RPMI8226 (cell line): ENCODE measurements at places on chromosomes 2 and 18.

DNA sequence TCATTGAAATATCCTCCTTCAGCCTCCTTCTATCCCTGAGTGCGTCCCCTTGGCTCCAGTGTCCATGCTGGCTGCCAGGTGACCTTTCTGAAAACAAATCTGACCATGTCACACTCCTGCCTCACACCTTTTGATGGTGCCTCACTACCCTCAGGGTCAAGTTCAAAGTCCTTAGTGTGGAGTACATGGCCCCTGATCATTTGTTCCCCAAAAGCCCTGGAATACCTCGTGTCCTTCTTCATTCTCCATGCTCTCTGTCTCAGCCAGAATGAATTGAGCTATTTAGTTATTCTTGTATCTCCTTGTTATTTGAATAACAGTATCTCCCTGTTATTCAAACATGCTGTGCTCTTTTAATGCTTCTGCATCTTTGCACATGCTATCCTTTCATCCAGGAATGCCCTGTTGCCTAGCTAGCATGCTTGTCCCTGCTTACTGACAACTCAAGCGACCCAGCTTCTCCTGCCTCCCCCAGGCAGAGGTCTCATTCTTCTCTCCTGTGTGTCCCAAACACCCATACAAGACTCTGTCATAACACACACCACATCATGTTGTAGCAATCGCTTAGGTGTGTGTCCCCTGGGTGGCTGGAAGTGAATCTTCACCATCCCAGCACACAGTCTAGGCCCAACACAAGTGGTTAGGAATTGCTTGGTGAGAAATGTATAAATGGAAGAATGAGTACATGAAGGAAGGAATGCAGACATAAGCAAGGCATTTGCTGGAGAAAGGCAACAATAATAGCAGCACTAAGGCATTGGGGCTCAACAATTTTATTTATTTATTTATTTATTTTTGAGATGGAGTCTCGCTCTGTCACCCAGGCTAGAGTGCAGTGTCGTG lies 144.0 kb downstream of the DDX1 start:
- no peak for DNase-seq

DNA sequence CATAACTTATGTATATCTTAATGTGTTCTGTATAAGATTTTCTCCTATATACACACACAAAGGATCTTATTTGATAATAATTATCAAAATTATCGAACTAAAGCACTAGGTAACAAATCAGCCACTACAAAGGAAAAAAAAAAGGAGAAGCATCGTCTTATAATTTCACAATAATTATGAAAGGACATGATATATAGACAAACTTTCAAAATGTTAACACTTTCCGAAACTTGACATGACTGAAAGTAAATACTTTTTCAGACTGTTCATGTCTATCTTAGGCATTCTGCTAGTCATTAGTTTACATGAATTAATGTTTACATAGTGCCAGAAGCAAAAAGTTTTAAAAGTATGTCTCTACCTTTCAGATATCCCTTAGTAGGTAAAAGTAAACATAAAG lies 7.3 kb upstream of the NR4A2 start:
- DNase-seq: no peak

- no peak for DNase-seq
These were observed 47.9 kb downstream of the LDLRAD4 start for GRCh38 chr18:13266218-13267100.

GRCh38 chr18:57806978-57807285 lies 3.8 kb upstream of the ATP8B1 start:
- no peak for DNase-seq

- no peak for DNase-seq
These were observed 132.0 kb upstream of the MYCN start for GRCh38 chr2:15808204-15808910.

GRCh38 chr2:224757934-224758548 lies 41.9 kb upstream of the CCDC195 start:
- DNase-seq: no peak

GRCh38 chr2:9150568-9150900 lies 56.1 kb upstream of the ASAP2 start:
- no peak for DNase-seq

DNA sequence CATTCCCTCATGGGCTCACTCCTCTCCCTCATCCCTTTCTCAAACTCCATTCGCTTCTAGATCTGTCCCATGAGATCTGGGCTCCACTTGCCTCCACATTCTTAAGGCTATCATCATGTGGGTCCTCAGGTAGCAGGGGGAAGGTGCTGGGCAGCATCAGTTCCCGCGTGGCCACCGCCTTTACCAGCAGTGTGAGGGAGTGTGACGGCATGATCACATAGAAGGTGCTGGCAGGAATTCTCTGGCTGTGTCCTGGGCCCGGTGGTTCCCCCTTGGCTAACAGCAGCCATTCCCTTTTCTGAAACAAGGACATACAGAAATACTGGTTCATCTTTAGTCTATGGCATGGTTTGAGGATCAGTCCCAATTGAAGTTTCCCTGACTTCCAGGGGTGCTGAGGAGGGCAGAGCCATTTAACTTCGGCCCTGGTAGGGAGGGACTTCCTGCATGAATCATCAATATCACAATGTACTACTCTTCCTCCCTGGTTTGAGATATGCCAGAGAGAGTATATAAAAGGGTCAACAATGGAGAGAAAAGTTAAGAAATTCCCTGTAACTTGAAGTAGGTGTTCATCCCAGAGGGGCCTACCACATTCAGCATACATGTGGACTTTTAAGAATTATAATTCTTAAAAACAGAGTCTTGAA lies 7.7 kb downstream of the DOK1 start:
- no peak for DNase-seq

DNA sequence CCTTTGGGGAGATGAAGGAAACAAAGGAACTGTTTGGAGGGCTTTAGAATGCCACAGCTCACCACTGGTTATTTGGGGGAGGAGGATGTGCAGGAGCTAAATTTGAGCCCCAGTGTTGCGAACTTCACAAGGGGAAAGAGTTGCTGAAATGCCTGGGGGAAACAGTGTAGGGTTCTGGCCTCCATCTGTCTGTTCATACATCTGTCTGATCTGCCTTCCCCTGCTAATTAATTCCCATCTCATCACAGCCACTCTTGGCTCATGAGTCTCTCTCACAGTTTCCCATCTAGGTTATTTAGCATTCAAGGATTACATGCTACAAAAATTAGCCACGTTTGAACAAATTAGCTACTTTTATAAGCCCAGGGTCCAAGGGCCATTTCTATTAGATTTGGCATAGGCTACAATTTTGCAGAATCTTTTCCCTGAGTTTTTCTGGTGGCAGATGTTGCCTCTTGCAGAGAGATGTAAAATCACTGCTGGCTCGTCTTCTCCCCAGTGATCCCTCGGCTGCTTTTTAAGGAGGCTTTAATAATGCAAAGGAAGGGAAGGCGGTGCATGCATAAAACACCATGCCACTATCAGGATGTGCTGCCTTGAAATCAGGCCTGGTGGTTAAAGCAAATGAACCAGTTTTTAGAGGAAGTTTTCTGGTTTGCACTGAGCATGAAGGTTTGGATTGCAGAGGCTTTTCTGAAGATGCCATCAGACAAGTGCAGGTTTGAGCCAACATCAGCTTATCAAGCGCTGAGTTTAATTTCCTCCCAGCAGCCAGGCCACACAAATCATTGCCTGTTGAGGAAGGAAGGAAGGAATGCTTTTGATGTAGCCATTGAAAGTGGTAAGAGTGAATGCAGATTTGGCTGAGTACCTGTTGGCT lies 35.0 kb downstream of the ADD2 start:
- DNase-seq: no peak

DNA sequence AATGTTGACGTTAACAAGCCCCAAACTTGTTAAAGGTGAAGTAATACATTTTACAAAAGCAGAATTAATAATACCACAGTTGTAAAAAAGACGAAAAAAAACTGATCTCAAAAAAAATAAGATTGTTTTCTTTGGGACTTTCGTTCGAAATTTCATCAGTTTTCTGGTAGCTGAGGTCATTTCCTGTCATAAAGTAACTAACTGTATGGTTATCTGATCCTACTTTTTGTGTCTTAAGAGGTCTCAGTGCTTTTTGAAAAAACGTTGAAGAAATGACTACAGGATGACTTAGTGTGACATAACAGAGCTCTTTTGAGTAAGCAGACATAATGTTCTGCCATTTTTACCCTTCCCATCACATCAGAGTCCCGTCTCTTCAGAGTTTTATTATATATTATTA lies 79.3 kb downstream of the BIRC6 start:
- DNase-seq: no peak

DNA sequence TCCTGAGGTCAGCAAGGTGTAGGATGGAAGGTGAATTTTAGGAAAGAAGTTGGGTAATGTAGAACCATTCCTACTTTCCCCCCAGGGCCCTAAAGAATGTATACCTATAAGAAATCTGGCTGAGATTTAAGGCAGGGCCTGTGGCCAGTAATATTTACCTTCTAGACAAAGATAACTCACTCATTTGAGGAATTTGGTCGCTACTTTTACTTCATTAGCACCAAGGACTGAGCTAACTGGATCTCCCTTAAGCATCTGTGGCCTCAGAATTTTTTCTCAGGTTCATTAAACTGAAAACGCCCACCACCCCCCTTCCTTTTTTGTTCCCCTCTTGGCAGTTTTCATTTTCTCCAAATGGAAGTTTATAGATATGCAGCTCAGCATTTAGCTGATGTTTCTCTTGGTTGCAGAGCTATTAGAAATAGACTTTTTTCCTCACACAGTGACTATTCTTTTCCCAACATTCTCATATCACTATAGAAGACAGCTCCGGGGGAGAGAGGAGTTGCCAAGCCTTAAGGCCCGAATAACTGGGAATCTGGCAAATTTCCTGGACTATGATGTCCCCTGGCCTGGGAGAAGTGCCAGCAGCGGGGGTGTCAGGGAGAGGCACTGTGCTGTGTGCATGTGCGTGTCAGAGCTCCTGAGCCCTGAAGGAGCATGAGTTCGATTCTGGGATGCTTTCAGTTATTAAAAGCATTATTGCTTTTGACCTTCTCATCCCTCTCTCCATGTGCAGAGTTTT lies 310.9 kb downstream of the PRKCE start:
- DNase-seq: no peak

- no peak for DNase-seq
These were observed 86.0 kb upstream of the SNTG2 start for GRCh38 chr2:864501-865106.

GRCh38 chr2:39528701-39529100 lies 91.6 kb upstream of the MAP4K3 start:
- no peak for DNase-seq

- peak; percentile 70 for DNase-seq
These were observed 103.2 kb upstream of the HS6ST1 start for GRCh38 chr2:128421861-128422311.

- no peak for DNase-seq
These were observed 666.5 kb downstream of the SLC4A3 start for GRCh38 chr2:220293966-220294365.

- no peak for DNase-seq
These were observed 81.2 kb downstream of the FAM124B start for GRCh38 chr2:224320660-224321059.

DNA sequence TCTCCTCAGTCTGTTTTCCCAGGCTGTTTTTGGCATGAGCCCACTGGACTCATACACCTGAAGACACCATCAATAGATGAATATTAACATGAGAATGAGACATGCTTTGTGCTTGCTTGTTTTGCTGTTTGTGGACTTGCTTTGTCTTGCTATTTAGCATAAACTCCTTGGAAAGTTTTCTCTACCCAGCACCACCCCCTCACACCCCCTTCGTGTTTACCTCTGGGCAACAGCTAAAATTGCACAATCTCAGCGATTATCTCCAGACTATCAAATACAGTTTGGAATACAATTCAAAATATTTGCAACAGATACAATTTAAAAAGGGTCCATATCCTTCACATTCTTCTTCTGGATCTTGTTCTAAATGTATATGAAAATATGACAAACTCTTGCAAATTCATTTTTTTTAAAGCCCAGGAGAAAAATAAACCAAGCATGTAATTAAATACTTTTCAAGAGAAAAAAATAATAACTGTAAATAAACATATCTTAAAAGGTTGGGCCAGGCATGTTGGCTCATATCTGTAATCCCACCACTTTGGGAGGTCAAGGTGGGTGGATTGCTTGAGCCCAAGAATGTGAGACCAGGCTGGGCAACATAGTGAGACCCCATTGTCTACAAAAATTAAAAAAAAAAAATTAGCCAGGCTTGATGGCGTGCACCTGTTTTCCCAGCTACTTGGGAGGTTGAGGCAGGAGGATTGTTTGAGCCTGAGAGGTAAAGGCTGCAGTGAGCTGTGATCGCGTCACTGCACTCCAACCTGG lies 32.3 kb upstream of the PMAIP1 start:
- DNase-seq: no peak

DNA sequence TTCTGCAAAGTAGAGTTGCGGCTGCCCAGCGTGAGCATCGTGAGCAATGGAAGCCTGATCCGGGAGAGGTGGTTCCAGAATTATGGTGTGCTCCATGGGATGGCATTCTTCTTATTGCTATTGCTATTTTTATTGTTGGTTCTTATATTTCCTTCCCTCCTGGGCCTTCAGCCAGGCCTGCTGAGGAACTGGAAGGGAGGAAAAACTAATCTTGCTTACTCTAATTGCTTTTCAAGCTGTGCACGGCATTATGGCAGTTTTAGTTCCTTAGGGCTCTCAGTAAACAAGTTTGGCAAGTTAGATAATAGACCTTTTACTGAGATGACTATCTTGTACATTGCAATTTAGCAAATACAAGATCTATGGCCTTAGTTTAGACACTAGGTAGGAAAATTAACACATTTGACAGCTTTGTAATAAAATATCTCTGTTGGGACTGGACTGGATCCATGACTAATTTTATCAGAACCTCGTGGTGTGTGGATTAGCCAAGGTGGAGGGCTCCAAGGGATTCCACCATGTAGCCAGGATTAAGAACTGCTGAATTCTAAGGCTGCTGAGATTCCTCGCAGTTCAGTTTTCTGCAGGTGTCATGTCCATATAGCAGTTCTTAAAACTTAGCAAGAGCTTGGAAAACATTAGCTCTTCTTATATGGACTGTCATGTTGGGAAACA lies 6.0 kb downstream of the RSAD2 start:
- no peak for DNase-seq

DNA sequence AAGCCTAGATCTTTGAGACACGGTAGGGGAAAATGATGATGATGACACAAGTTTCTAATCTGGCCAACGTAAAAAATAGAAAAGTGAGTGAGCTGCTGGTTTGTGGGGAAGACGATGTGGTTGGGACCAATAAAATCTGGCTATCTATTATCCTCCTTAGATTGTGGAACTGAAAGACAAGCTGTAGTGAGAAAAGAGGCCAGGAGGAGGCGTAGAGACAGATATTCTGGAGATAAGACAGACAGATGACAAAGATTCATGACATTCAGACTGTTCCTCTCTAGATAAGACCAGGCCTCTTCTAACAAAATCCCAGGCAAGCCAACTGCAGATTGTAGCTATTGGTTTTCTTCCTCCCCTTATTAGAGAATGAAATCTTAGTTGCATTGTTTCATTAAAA lies 376.3 kb upstream of the UBE2E3 start:
- DNase-seq: peak; percentile 15

DNA sequence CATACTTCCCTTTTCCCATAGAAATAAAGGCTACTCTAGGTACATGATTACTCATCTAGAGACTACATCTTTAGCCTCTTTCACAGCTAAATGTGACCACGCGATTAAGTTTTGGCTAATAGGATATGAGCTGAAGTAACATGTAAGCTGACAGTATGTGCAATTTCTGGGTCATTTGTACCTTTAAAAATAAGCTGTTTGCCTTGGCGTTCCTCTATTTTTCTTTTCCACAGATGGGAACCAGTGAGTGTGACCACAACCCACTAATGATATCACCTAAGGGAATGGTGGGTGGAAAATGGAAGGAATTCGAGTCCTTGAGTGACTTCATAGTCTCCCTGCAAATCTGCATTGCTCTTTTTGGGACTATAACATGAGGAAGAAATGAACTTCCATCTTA lies 11.7 kb upstream of the NABP1 start:
- DNase-seq: no peak

- DNase-seq: no peak
These were observed 12.2 kb downstream of the STK25 start for GRCh38 chr2:241496003-241496707.

GRCh38 chr2:173898996-173899395 lies 66.2 kb downstream of the SP3 start:
- no peak for DNase-seq
